ENCODE measurements at places on chromosomes 5 and 9. TPM values are rescaled to one million over a fixed set of nuclear protein-coding genes. Genes with fewer than 3 reads are reported as not detected.

Gene QSOX2
- 27.1 TPM for total RNA-seq

Gene PCDHGB3
- 0.40 TPM for total RNA-seq

Gene CYSRT1
- total RNA-seq, result 2.1 TPM

Gene KIF4B
- 0.11 TPM for total RNA-seq

Gene ANXA1
- total RNA-seq, result 0.20 TPM

Gene FRMD3
- total RNA-seq, result 9.6 TPM

Gene FAM163B
- not detected for total RNA-seq

Gene LEAP2
- 23.9 TPM for total RNA-seq

Gene TEK
- not detected for total RNA-seq

Gene PCDHB7
- total RNA-seq, result not detected

Gene PTGES
- total RNA-seq, result not detected

Gene HEMGN
- total RNA-seq, result not detected

Gene UBLCP1
- 12.6 TPM for total RNA-seq

DNA sequence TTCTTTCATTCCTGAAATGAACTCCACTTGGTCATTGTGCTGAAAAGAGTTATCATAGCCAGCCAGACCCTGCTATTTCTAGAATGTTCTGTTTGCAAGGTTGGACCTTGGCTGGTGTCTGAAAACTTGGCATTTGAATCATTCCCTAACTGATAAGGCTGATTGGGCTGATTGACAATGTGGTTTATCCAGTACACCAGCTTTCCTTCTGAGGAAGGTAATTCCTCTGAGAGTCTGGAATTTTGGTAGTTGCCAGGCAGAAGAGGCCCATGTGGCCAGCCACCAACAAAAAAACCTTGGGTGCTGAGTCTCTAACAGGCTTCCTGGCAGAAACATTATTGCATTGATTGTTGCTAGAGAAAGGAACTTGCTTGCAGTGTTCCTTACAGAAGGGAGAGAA, 15.3 kb downstream of the SEC61B start:
- no peak for DNase-seq

GRCh38 chr5:87185838-87186237, 81.8 kb upstream of the RASA1 start:
- no peak for DNase-seq

- no peak for DNase-seq
Observed at GRCh38 chr5:95526871-95527270, 27.9 kb downstream of the SKIC3 start.

- DNase-seq, result no peak
Observed at GRCh38 chr5:151162776-151163175, 5.2 kb upstream of the ANXA6 start.

GRCh38 chr5:89292487-89292886, 409.5 kb upstream of the MEF2C start:
- no peak for DNase-seq

DNA sequence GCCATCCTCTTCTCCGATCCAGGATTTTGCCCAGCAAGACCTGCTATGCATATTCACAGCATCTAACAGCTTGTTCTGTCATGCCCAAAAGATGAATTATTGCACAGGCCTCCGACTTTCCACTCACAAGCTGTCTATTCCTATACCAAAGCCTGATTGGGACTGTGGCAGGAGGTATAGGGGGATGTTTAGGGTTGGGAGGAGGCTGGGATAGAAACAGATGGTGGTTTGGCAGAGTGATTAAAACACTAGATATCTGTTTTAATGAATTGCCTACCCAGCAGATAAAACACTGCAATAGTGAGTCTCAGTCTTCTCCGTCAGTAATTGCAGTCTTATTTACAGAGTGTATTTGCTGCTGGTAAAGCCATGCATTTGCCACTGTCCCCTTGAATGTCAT, 215.3 kb downstream of the TLR4 start:
- no peak for DNase-seq

DNA sequence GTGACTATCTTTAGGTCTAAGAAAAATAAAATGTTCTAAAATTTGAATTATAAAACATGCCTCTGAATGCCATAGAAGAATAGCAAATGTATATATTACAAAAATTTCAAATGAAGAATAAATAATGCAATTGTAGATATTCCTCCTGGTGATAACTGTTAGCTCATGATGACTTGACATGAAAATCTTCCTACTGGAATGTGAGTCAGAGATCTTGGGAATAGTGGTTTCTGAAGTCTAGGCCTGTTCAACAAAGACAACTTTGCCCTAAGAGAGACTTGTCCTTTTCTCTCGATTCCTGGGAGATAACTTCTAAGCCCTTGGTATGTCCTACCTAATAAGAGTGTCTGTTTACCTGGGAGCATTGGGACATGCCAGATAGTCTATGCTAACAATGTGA, 746.3 kb upstream of the RIOK2 start:
- no peak for DNase-seq

DNA sequence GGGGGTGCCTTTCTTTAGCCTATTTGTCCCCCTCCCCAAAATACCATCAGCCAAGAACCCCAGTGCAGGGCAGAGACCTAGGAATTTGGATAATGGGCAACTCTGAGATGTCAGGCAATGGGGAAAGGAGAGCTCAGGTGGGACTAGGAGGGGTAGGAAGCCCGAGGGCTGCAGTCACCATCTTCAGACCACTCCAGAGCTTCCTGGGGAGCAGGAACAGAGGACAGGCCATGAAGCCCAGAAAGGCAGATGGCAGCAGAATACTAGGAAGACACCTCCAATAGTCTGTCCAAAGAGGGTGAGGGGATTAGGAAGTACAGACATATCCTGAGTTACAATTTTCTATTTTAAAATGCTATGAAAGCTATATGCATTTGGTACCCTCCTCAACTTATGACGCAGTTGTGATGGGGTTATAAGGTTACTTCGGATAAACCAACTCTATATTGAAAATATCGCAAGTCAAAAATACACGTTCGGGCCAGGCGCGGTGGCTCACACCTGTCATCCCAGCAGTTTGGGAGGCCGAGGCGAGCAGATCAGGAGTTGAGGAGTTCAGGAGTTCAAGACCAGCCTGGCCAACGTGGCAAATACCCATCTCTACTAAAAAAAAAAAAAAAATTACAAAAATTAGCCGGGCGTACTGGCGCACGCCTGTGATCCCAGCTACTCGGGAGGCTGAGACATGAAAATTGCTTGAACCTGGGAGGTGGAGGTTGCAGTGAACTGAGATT, 34.6 kb upstream of the IL17B start:
- DNase-seq, result no peak

GRCh38 chr9:133762488-133763271, 24.5 kb upstream of the SARDH start:
- no peak for DNase-seq

- no peak for DNase-seq
Observed at GRCh38 chr5:72539726-72540125, 32.5 kb upstream of the ZNF366 start.

DNA sequence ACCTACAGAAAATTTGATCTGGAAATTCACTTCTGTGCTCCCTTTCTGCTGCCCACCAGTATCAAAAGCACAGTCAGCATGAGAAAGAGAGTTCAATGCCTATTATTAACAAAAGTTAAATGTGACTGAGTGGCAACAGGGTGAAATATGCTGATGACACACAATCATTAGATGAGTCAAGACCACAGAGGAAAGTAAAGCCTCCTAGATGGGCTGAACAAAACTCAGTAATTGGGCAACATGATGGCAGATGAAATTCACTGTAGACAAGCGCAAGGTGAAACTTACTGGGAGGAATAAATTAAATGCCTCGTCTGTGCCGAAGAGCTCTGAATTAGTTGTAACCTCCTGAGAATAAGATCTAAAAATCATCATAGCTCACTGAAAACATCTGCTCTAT, 752.8 kb downstream of the IRX1 start:
- DNase-seq, result no peak

DNA sequence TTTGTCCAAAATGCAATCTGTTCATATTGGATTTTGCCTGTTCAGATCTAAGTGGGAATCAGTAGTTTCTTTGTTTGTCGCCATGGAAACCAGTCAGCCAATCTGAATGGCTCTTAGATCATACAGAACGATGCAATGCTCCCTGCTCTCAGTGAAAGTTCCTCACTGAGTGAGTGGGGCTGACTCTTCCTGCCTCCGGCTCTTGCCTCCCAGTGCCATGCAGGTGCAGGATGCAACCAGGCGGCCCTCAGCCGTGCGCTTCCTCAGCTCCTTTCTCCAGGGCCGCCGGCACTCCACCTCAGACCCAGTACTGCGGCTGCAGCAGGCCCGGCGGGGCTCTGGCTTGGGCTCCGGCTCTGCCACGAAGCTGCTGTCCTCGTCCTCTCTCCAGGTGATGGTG, at the start of gene PTPDC1:
TSS of gene PTPDC1 (plus strand) at position 151 of the 400 bp plus-strand sequence. CDS start at position 218, 67 bp downstream.
- peak; percentile 35 for DNase-seq

GRCh38 chr5:170885809-170886208, 24.0 kb downstream of the RANBP17 start:
- no peak for DNase-seq

GRCh38 chr5:172504701-172505402, 50.5 kb upstream of the SH3PXD2B start:
- DNase-seq, result no peak

GRCh38 chr5:14008819-14009311, 64.4 kb upstream of the DNAH5 start:
- peak; percentile 50 for DNase-seq

DNA sequence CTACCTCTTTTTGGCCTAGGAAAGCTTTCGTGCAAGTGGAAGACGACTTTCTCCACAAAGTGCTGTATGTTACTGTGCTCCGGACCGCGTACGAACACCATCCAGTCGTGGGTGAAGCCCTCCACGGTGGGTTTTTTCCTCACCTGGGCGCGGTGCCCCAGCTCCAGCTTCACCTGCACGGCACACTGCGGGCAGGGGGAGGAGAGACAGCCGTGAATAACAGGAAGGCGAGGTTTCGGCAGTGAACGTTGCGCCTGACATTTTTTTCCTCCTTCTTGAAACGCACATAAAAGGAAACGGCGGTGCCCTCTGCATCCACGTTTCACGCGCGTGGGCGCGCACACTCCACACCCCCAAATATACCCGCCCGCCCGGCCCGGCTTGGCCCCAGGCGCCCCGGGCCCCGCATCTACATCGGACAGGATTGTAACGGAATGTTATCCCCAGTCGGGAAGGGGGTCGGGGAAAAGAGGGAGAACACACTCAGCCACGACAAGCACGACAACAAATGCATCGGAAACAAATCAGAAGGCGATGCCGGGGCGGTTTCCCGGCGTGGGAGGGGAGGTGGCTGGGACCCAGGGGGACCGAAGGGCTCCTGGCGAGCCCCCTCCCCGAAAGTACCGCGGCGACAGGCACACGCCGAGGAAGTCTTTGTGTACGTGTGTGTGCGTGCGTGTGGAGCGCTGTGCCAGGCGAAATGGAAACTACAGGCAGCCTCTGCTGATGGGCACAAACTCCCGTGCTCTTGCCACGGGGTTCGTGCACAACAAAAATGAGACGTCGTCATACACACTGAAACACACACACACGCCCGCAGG, 1.4 kb downstream of the MLLT3 start:
- DNase-seq, result no peak

DNA sequence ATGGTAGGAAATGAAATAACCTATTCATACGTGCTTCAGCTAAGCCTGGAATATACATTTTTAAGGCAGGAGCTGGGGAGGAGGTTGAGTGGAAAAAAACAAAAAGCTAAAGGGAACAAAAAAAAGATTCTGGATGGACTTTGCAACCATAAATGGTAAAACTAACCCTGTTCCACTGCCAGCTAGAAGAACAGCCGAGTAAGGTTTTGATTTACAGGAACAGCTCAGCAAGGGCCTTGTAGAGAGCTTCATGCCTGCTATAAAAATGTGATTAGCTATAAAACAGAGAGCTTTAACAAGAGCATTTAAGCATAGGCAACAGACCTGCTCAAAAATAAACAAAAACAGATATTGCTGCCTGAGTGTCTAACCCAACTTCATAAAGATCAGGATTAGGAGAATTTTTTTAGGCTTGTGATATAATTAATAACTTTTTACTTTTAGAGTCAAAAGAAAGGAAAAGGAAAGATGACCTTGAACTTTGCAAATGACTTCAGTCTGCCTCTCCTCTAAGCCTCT, 194.8 kb downstream of the FBXL7 start:
- no peak for DNase-seq

DNA sequence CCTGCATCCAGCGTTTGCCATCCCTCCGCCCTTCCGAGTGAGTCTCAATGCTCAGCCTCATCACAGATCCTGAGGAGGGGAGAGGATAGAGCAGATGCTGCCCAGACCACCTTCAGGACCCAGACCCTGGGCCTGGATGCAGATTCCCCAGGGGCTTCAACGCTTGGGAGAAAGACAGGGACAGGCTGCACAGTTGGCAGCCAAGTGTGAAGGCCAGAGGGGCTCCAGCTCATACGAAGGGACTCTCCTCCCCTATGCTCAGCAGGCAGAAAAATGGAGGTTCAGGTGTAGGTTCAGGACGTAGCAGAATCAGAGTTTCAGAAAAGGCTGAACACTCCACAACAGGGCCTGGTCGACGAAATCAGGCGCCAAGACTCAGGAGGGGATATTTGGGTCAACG, 378.5 kb upstream of the IRX1 start:
- DNase-seq, result no peak

- DNase-seq, result no peak
Observed at GRCh38 chr9:14336244-14336643, 22.3 kb upstream of the NFIB start.

- no peak for DNase-seq
Observed at GRCh38 chr5:138366632-138367382, 14.3 kb downstream of the KDM3B start.

DNA sequence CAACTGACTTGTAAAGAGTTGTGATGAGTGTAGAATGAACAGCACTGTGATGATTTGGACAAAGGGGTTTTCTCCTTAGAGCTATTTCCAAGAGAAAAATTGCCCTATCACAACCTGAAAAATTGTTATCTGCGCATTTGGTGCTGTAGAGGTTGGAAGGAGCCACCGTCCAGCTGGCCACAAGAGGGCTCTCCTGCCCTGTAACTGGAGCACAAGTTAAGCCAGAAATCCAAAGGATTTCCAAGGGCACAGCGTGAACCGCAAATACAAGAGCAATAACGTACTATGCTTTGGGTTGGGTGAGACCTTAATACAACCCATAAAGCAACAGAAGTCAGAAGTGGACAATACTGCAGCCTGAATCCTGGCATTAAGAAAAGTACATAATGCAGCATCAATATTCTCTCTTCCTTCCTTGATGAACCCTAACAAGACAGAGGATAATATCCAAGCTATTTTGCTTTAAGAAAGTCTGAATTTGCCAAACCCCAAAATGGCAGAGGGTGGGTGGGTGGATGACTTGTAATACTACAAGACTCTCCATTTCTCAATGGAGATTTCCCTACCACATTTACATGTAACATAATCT, 56.8 kb upstream of the SMIM32 start:
- peak; percentile 47 for DNase-seq
